Prostate gland (tissue), 2 donors: ENCODE measurements at places on chromosomes 1 and 21. TPM values are rescaled to one million over a fixed set of nuclear protein-coding genes. Genes with fewer than 3 reads are reported as not detected.

- H3K27me3 ChIP-seq = no peaks in the 10 kb centered on the region
- no peaks in the 10 kb centered on the region for H3K4me1 ChIP-seq
- H3K36me3 ChIP-seq = no peaks in the 10 kb centered on the region
- no peak overlapping the region for H3K4me3 ChIP-seq
- DNase-seq = no peak
- H3K27ac ChIP-seq = no peak overlapping the region
These were observed 136.9 kb downstream of the PSMG1 start for GRCh38 chr21:39046236-39046916.

DNA sequence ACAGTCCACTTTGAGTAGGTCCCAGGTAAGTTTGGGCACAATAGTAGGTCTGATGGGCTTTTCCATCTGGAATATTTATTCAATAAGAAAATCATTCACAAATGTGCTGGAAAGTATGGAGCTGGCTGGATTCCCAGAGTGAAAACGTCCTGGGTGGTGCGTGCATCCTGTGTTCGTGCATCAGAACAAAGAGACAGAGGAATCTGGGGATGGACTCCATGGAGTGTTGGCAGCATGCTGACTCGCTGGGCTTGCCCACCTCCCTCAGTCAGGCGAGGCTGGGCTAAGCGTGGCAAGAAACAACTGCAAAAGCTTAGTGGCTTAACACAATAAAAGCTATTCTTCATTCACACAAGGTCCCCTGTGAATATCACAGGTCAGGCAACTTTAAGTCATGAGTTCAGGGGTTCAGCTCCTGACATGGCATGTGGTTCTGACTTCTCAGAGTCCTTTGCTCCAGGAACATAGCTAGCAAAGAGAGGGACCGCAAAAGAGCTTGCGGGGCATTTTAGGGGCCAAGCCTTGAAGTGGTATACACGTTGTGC lies 151.6 kb upstream of the ZNF644 start:
- no peak for DNase-seq
- no peaks in the 10 kb centered on the region for H3K4me1 ChIP-seq
- H3K27ac ChIP-seq = no peak overlapping the region
- no peak overlapping the region for H3K4me3 ChIP-seq
- peaks cover 3% of the 10 kb centered on the region for H3K27me3 ChIP-seq

Gene TNFRSF4
- total RNA-seq = 0.50 TPM

Gene MCOLN2
- 6.8 TPM for total RNA-seq

Gene NGF
- 1.4 TPM for total RNA-seq

Gene DNASE2B
- total RNA-seq = 8.6 TPM
